ENCODE measurements at places on chromosomes 7 and 10.

GRCh38 chr10:6721480-6721879 lies 141.4 kb upstream of the PRKCQ start:
- DNase-seq = no peak

GRCh38 chr7:22762866-22763265 lies 35.9 kb downstream of the IL6 start:
- DNase-seq = no peak

DNA sequence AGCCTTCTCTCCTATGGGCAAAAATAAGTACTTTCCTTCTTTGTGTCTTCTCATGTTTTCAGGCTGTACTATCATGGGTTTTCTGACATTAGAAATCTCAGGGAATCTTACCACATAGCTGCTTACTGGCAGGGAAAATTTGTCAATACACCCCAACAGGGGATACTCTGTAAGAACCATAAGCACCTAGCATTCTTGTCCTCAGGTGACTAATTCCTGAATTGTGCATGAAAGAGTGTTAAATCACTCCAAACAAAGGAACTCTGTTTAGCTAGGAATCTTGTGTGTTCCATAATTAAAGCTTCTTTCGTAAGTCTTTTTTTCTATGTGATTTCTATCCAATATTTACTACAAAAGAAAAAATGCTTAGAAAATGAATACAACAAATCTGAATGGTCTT lies 206.7 kb upstream of the POT1 start:
- no peak for DNase-seq

GRCh38 chr7:11192506-11192905 lies 218.8 kb downstream of the PHF14 start:
- DNase-seq = no peak

DNA sequence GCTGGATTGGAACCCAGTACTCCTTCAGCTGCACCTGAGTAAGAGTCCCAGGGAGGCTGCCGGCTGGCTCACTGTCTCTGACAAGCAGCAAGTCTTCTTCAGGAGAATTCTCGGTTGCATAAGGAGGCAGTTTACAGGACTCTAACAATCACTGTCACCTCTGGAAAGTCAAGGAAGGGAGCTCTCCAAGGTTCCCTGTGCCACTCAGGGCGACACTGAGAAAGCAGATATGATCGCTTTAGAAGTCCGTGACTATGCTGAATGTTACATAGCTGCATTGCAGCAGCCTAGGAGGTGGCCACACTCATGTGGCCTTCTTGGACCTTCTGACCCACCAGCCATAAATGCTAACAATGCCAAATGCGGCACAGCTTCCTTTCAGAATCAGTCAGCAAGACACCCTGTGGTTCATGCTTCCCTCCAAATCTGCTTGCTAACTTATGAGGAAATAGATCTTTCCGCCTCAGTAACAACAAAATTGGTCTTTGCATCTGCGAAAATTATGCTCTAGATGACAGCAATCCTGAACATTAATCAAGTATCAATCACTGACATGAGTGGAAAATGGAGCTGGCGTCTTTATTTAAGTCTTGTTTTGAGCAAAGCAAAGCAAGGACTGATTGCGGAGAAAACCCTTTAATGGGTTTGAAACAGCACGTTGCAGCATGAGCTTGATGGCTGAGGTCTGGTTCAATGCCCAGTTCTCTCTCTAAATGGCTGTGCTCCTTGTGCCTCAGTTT lies 132.9 kb downstream of the ATXN7L1 start:
- DNase-seq = no peak

DNA sequence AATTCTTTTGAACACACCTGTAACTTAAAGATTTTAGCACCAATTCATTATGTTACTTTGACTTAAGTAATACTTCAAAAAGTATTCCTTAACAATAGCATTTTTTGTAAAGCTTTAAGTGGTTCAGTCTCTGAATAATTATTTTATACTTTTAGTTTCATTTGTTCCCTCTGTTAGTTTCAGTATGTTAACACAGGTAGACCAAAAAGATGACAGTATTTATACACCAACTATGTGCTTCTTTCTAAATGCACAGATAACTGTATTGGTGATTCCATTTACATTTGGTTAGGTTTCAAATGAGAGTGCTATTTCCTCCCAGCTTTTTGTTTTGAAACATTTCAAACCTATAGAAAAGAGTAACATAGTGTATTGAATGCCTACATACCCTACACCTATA lies 14.0 kb downstream of the RALA start:
- DNase-seq = no peak

- DNase-seq = no peak
Measured at GRCh38 chr7:72405418-72405817, 6.7 kb downstream of the CALN1 start.

DNA sequence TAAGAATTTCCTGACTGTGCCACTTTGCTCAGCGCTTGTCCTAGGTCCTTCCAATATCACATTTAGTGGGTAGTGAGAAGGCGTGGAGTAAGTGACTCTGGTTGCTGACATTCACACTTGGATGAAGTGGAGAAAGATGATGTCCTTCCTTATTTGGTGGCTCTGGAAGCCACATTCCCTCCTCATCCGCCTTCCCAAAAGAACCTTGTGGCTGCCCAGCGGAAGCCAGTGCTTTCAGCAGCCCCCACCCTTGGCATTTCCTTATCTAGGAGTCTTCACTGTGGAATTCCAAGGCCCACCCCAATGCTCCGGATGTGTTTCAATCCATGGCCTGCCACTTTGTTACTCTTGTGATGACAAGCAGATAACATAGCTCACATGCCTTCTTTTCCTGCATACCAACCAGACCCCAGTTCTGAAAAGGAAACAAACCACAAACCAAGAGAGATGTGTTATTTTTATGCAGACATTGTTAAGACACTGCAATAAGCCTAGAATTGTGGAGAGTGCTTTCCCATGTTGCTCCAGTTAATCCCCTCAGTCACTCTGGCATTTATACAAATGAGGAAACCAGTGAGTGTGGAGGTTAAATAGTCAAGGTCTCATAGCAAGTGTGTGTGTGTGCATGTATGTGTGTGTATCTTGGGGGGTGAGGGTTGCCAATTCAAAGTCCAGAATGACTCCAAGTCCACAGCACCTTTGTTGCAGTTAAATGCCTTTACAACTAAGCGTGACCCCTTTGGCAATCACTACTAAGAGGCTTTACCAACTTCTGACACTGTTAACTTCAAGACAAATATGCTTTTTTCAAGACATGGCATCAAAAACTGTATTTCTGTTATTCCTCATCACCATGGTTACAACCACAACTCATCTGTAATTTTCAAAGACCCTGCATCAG lies 10.3 kb upstream of the ANKRD1 start:
- DNase-seq = no peak

DNA sequence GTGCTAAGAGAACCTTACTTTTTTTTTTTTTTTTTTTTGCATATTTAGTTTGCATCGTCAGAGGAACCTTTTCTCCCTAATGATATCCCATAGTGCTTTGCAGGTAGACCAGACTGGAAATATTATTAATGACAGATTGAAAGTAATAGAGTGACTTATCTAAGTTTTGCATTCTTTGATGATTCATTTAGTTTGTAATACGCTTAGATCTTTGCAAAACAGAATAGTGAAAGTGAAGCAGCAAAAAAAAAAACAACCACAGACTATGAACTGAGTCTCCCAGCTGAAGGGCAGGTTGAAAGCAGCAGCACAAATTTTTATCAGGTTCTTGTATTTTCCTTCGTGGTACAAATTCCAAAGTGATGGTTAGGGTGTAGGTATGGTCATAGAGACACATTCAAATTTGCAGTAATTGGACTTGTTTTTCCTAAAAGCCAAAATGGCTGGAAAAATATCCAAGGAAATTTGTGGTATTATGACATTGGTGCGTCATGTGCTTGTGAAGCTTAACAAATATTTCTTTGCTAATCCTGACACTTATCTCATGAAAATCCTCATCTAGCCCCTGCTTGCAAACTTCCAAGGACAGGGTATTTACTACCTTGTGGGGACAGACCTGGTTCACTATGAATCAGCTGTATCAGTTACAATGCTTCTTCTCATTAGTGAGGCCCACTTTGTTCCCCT lies 81.8 kb upstream of the CREB5 start:
- DNase-seq = no peak

DNA sequence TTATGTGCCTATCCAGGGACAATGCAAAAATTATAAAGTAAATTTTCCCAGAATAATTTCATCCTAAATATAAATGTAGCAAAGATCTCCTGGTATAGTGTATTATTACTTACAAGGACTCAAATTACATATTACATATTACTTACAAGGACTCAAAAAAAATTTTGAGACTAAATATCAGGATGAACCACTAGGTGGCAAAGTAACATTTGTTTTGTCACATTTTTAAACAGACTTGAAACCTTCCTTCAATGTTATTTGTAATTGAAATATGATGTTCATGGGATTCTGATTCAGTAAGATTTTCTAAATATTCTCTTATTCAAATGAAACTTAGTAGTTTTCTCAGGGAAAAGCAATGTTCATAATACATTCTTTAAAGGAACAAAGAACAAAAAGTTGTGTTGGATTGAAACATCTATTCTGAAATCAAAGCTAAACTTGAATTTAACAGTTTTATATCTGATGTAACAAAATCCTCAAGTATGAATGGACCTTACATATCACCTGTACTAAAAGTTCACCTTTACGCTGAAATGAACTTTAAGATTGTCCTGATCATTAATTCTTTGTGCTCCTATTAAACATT lies 74.3 kb upstream of the GNAI1 start:
- DNase-seq = peak; percentile 3

DNA sequence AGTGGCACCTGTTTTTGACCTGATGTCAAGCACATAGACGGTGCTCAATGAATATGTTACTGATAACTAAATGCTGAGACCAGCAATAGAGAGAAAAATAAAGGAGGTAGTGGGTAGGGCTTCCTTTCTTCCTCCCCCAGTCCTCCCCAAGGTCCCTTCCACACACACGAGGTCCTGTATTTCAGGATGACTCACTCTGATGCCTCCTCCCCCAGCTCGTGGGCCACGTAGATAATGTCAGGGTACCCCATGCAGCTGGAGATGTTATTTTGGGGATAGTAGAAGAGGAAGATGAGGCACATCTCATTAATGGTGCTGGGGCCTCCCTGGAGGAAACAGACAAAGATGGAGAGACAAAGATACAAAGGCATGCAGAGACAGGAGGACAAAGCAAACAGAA lies 17.3 kb downstream of the PRSS58 start:
- no peak for DNase-seq

- DNase-seq = peak; percentile 63
Measured at GRCh38 chr7:2477447-2478398, 1.5 kb upstream of the GRIFIN start.

DNA sequence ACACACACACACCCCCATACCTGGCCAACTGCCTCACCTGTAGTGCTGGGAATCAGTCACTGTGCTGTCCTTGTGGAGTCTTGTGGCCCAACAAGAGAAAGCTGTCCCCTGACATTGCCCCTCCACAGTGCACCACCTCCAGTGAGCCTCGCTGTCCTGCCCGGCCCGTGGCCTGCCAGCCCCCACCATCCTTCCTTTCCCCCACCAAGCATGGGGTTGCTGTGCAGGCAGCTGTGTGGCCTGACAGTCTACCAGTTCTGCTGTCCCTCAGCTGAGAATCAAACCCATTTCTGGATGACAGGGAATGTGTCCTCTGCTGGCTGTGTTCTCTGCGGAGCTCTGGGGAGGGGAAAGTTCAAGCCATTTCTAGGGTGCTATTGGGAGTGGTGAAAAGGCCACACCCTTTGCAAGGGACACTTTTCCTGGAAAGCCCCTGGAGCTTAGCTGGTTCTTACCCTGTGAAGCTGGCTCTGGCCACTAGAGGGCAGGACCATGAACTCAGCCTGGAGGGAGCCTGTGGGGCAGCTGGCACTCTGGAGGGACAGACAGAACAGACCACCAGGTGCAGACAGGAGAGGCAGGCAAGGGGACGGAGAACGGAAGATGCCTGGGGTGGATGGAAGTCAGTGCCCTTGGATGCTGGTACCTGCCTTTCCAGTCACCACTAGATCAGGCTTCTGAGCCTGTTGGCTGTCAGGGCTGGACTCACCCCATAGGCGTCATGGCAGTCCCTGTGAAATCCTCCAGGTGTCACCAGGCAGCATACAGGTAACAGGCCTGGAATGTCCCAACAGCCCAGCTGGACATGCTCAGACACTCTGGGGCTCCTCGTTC lies 10.5 kb upstream of the MTPAP start:
- DNase-seq = peak; percentile 63

DNA sequence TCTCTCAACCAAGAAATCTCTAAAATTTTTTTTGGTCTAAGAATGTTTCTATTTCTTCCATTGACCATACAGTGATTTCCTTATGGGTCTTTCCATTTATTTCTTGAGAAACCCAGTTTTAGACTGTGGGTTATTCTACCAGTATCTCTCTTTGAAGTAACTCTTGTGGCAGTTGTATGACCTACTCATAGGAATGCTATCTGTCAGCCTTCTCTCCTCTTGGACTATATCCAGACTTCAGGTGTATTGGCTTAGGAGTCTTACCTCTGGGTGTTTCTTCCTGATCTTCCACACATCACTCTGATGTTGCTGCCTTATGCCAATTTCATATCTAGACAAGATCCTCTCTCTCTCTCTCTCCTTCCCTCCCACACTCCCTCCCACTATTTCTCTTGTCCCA lies 178.1 kb downstream of the BMPER start:
- DNase-seq = no peak

DNA sequence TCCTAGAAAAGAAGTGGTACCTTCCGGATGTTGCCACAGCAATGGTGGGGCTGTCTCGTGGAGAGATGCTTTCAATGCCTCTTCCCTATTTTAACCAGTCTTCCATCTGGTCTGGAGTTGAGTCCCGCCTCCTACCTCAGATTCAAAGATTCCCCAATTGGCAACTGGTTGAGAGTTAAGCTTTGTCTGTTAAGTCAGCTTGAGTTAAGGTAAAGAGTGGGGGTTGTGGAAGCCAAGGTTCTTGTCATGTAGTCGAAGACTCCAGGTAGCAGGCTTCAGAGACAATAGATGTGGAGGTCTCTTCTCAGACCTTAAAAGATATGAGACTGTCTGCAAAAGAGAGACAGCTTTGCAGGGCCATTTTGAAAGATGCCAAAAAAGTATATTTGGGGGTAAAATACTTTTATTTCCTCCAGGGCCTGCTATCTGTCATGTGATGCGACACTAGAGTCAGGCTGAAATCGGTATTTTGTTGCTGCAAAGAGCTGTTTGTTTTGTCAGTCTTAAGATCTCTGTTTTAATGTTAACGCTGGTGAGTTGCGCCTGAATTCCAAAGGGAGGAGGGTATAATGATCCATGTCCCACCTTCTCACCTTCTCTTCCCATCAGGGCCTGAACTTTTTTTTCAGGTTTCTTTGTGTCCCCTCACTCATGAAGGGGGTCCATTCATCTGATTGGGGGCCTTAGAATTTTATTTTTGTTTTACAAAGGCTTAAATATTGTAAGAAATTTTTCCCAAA lies 40.4 kb upstream of the SCIN start:
- DNase-seq = no peak

DNA sequence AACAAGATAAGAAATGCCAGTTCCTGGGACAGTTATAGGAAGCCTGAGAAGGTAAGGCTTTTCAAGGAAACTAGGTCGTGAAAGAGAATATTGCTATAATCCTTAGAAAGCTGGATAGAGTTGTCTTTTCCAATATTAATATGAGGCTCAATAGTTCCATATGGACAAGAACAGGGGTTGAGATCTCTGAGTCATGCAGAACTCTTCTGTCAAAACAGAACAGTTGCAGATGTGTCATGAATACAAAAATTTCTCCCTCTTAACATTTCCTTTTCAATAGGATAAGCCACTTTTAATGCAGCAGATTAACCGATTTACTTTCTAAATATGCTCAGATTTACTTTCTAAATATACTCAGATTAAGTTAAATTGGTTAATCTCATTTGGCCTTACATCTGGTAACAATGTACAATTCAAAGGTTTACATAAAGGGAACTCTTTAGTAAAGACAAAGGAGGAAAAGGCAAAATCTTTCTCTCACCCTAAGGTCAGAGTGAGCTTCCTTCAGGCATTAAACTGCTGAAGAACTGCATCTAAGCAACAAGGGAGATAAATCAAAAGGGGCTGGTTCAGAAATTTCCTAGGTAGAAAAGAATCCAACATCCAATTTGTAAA lies 104.7 kb upstream of the PCDH15 start:
- DNase-seq = no peak

Measured in CD4-positive, alpha-beta T cell treated with Interleukin-2 at 100 ng/mL for 4 hours (primary cell).